ENCODE measurements at places on chromosomes 3 and 15.
A peak's percentile ranks its signal among the peaks of the same experiment; 100 is the strongest.

GRCh38 chr15:43473885-43474284 lies 19.1 kb downstream of the TP53BP1 start:
- H3K4me1 ChIP-seq: no peaks in the 10 kb centered on the region
- H3K27ac ChIP-seq: no peak overlapping the region
- DNase-seq: no peak
- no peaks in the 10 kb centered on the region for H3K27me3 ChIP-seq

GRCh38 chr3:37986479-37987314 lies 3.9 kb upstream of the VILL start:
- H3K4me1 ChIP-seq: no peaks in the 10 kb centered on the region
- H3K36me3 ChIP-seq: no peaks in the 10 kb centered on the region
- H3K27me3 ChIP-seq: peaks cover 7% of the 10 kb centered on the region
- no peak overlapping the region for H3K27ac ChIP-seq

DNA sequence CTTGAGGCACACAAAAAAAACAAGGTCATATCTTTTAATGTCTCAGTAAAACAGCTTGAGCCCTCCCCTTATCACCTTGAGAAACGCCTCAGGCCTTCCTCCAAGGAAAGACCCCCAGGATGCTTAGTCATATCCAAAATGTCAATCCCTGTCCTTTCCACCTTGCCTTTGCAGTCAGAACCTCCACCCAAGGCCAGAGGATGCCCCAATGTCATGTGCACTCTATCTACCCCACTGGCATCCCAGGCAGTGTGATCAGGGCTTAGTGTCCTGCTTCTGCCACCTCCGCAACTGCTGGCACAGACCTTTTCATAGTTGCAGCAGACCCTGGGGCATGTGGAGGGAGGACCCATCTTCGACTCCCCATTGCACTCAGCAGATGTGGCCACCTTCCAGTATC lies 268.0 kb upstream of the LRRFIP2 start:
- peaks cover 5% of the 10 kb centered on the region for H3K27me3 ChIP-seq
- no peak overlapping the region for H3K4me3 ChIP-seq
- H3K4me1 ChIP-seq: no peaks in the 10 kb centered on the region
- H3K27ac ChIP-seq: no peak overlapping the region
- H3K36me3 ChIP-seq: no peaks in the 10 kb centered on the region

GRCh38 chr15:92663250-92663951 lies 7.8 kb upstream of the FAM174B start:
- H3K4me1 ChIP-seq: no peaks in the 10 kb centered on the region
- no peak overlapping the region for H3K4me3 ChIP-seq
- DNase-seq: no peak
- H3K27me3 ChIP-seq: peaks cover 3% of the 10 kb centered on the region

GRCh38 chr15:70088455-70088854 lies 9.3 kb downstream of the TLE3 start:
- H3K4me1 ChIP-seq: peaks cover 80% of the 10 kb centered on the region
- DNase-seq: no peak
- peaks cover 53% of the 10 kb centered on the region for H3K36me3 ChIP-seq
- H3K27me3 ChIP-seq: no peaks in the 10 kb centered on the region

GRCh38 chr15:94272251-94272898 lies 41.0 kb downstream of the MCTP2 start:
- DNase-seq: no peak
- H3K4me1 ChIP-seq: peaks cover 6% of the 10 kb centered on the region
- no peak overlapping the region for H3K4me3 ChIP-seq
- H3K27me3 ChIP-seq: no peaks in the 10 kb centered on the region

DNA sequence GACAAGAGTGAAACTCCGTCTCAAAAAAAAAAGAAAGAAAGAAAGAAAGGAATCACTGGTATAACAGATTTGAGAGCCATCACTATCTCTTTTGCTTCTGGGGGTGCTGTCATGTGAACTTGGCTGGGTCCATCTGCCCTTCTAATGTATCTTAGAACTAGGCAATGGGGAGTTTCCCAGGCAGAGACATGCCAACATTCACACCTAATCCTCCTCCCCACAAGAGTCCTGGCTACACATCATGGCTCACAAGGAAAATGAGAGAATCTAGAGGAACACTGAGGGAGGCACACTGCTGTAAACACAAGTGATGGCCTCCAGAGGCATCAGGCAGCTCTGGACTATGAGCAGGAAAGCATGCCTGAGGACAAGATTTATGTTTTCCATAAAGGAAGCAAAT lies 67.8 kb upstream of the PPP2R3A start:
- no peak for DNase-seq
- H3K36me3 ChIP-seq: no peaks in the 10 kb centered on the region
- no peak overlapping the region for H3K27ac ChIP-seq
- H3K27me3 ChIP-seq: peaks cover 8% of the 10 kb centered on the region
- H3K4me1 ChIP-seq: no peaks in the 10 kb centered on the region

- H3K36me3 ChIP-seq: no peaks in the 10 kb centered on the region
- no peak overlapping the region for H3K4me3 ChIP-seq
- no peak for DNase-seq
These were observed 79.5 kb upstream of the UMPS start for GRCh38 chr3:124650798-124651197.

DNA sequence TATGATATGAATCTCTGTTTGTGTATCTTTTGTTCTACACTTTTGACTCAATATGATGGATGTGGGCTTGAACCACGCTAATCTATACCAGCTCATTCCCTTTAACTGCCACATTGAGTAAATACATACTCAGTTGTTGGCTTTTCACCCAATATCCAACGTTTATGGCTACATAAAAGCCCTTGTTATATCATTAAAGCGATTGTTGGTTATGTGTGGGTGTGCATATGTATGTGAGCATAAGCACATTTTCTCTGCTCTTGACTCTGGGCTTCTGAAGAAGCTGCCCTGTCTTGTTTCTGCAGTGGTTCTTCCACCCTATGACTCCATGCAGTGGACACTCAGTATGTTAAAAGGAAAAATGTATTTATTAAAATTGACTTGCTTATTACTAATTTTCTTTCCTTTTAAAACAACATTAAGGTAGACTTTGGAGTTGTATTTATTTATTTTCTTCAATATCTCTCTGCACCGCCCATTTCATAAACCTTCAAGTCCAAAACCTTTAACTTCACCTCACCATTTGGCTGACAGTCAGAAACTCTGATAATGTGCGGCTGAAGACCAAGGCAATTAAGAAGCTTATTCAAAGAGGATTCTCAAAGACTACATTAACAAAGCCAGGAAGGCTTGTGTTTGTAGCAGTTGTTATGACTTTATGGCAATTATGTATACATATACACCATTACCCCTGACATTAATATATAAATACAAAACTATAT lies 156.1 kb downstream of the THRB start:
- no peaks in the 10 kb centered on the region for H3K4me1 ChIP-seq
- H3K27ac ChIP-seq: no peak overlapping the region
- DNase-seq: no peak

DNA sequence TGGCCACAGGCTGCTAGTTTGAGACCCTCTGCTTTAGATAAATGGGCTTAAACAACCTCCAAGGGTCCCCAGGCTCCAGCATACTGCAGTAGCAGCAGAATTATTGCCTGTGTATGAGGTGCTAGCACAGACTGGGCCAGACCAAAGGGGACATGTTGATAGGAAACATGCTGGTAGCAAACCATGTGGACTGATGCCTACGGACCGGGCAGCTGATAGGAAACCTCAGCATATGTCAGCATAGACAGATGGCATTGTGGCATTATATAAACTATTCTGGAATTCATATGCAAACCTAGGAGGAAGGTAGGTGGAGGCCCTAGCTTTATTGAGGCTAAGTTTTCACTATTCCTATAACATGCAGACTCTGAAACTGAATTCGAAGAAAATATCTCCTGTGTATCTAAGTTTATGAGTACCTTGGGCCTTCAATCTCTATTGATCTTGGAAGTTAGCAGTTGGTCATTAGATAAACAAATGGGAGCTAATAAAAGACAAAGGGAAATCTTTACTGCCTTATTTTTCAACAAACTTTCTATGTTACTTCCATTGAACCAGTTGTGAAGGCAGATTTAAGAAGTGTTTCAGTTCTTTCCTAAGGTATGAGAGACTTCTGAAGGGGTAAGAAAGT lies 1.7 kb upstream of the HGD start:
- no peaks in the 10 kb centered on the region for H3K27me3 ChIP-seq
- DNase-seq: no peak
- H3K4me1 ChIP-seq: peaks cover 18% of the 10 kb centered on the region
- H3K27ac ChIP-seq: no peak overlapping the region

DNA sequence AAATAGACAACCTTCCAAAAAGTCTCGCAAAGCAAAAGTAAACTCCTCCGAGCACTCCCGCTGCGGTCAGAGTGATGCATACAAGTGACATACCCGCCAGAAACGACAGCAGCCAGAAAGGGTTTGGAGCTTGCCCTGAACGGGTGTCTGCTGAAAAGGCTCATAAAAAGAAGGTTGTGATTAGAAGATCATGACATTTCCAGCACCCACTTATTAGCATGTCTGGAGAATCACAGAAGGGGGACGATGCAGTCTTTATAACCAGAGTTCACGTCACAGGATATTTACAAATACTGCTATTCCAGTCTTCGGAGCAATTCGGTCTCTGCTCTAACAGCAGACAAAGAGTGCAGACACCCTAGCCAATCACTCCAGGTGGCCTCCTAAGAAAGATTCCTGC lies 59.1 kb upstream of the FRMD4B start:
- H3K27me3 ChIP-seq: no peaks in the 10 kb centered on the region
- no peaks in the 10 kb centered on the region for H3K36me3 ChIP-seq
- DNase-seq: no peak
- H3K4me3 ChIP-seq: no peak overlapping the region
- no peak overlapping the region for H3K27ac ChIP-seq

DNA sequence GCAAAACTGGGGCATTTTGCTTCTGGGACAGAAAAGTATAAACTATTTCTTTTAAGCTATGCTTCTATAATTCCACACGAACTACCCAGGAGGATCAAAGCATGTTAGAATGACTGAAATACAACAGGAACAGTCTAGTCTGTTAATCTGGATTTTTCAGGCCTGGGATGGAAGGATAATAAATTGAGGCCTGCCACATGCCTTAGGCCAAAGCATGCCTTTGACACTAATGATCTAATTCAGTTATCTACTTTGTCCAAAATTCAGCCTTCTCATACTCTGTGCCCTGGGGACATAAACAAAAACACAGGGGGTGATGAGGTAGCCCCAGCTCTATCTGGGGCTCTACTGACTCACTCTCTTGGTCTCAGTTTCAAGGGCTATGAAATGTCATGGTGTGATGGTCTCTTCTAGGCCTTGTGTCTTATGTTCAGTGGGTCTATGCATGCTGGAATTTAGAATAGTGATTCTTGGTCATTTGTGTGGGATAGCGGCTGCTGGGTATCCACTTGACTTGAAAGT lies 32.5 kb downstream of the GAP43 start:
- no peak for DNase-seq
- H3K27ac ChIP-seq: no peak overlapping the region
- H3K4me3 ChIP-seq: no peak overlapping the region
- peaks cover 41% of the 10 kb centered on the region for H3K4me1 ChIP-seq
- no peaks in the 10 kb centered on the region for H3K36me3 ChIP-seq

DNA sequence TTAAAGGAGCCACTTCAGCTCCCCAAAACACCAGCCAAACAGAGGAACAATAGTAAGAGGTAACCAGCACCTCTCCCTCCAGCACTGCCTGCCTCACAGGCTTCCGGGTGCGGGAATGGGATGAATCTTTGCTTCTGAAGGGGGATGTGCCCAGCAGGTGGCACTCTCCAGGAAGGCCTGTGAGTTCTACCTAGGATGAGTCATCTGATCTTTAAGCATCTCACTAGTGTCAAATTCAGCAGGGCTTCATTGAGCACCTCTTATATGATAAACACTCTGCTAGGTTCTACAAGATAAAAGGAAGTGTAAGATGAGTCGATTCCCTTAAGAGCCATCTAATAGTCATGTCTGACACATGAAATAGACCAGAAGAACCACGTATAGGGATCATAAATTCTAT lies 237.4 kb upstream of the UMPS start:
- peaks cover 5% of the 10 kb centered on the region for H3K27me3 ChIP-seq
- H3K4me1 ChIP-seq: peaks cover 10% of the 10 kb centered on the region
- H3K36me3 ChIP-seq: no peaks in the 10 kb centered on the region
- no peak for DNase-seq
- H3K27ac ChIP-seq: no peak overlapping the region
- H3K4me3 ChIP-seq: no peak overlapping the region

DNA sequence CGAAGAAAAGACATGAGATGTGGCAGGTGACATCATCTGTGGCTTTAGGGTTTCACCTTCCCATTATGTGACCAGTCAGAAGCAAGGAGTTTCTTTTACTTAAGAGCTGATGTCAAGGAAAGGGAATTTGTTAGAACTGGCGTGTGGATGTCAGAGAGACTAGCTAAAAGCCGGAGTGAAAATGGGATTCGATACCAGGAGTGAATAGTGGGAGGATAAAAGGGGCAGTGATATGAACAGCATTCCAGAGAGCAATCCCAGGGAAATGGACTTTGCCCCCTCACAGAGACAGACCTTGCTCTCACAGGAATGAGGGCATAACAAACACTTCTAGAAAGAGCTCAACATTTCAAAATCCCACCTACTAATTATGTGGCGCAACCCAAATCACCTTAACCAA lies 5.9 kb upstream of the FMN1 start:
- no peak overlapping the region for H3K27ac ChIP-seq
- peaks cover 5% of the 10 kb centered on the region for H3K4me1 ChIP-seq
- peaks cover 15% of the 10 kb centered on the region for H3K27me3 ChIP-seq
- H3K4me3 ChIP-seq: no peak overlapping the region
- H3K36me3 ChIP-seq: no peaks in the 10 kb centered on the region

- H3K4me1 ChIP-seq: peaks cover 27% of the 10 kb centered on the region
- peak overlapping the region; percentile 90 for H3K27ac ChIP-seq
- no peak for DNase-seq
- H3K27me3 ChIP-seq: no peaks in the 10 kb centered on the region
These were observed 62.2 kb downstream of the ABTB1 start for GRCh38 chr3:127734754-127735473.

DNA sequence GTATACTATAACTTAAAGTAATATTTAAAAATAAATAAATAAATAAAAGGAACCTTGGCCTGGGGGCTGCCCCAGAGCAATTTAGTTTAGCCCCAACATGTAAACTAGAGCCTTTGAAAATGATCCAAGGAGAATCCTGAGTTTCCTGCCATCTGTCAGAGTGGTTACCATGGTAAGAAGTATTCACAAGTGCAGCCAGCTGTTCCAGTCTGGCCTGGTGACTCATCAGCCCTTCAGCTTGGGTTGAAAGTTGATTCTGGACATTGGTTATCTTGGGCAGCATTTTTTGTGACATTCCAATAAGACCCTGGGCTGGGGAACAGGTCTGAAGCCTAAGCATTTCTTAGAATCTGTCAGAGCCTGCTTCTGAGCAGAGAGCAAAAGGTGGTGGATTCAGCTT lies 72.7 kb upstream of the LRTM1 start:
- H3K27me3 ChIP-seq: no peaks in the 10 kb centered on the region
- DNase-seq: no peak
- H3K27ac ChIP-seq: no peak overlapping the region
- H3K4me3 ChIP-seq: no peak overlapping the region

DNA sequence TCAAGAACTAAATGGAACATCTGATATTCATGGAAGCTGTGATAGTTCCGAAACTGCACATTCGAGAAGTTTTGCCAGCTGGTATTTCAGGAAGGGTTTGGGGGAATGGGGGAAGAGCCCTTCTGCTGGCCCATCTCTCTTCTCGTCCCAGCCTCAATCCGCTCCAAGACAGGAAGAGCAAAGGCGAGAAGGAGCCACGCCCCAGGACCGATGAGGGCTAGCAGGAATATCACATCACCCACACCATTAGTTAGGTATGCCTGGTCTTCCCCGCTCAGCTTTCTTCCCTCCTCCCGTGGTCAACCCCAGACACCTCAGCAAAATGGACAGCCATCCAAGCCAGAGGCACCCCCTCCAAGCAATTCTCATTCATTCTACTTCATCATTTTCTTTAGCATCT lies 14.9 kb upstream of the PCSK6 start:
- peaks cover 4% of the 10 kb centered on the region for H3K4me1 ChIP-seq
- no peak overlapping the region for H3K27ac ChIP-seq
- no peak overlapping the region for H3K4me3 ChIP-seq
- no peak for DNase-seq
- no peaks in the 10 kb centered on the region for H3K36me3 ChIP-seq

All from memory B cell (primary cell).